ENCODE measurements at places on chromosomes 12 and 14. TPM values are rescaled to one million over a fixed set of nuclear protein-coding genes. Genes with fewer than 3 reads are reported as not detected.

DNA sequence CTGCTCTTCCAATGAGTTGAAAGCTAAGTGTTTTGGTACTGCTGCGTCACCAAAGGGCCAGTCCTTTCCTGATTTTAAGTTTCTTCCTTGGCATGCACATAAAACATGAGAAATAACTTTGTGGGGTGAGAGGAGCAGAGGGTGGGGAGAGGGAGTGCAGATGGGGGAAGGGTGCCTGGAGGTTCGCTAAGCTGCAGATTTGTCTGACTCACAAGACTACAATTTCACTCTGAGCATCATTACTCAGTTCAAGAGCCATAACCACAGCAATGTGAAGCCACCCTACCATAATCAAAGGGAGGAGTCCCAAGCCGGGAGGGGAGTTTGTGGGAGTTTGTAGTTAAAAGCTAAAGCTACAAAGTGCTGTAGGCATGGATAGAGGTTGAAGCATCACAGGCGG, 136.1 kb downstream of the ANO2 start:
- DNase-seq: no peak

DNA sequence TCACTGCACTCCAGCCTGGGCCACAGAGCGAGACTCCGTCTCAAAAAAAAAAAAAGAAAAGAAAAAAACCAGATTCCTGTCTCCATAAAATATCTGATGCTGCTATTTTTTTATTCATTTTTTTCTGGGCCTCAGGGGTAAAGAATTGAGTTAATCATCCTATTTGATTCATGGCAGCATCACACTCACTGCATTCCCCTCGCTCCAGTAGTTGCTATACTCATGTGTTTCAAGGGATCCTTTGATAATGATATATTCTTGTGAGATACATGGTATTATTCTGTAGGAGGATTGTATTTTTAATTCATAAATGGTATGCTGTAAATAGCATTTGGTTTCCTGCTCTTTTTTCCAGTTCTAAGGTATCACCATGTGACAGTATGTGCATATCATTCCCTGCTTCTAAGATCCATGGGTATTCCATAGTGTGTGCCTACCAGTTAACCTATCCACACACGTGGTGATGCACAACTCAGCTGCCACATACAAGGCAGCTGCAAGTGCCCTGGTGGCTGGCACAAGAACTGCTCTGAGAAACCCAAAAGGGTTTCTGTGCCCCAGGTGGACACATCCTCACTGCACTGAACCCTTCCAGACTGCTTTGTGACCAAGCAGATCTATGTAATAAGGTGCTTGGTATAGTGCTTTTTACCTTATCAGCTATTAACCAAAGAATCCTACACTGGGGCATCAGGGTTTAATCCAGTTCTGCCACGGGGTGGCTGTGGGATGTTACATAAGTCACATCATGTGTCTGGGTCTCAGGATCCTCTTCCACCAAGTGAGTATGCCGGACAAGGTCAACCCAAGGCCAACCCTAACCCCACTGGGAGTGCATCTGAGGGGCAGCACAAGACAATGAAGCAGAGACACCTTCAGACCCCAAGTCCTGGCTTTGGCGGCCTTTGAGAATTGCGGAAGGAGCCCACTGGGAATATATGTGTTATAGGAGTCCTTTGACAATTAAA, 74.6 kb downstream of the ZFP36L1 start:
- DNase-seq: no peak

DNA sequence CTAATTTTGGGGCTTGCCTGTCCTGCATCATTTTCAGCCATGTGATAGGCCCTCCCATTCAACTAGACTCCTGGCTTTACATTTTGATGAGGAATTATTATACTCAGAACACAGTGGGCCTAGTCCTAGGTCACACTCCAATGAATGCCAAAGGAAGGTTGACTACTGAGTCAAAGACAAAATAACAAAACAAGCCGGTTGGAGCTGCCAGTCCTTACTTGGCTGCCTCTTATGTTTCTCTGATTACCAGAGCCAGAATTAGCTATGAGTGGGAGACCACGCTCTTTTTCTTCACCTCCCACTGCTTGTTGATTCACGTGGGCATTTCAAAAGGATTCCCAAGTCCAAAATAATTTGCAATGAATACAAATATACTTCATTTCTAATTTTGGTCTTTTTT, 78.1 kb upstream of the USP44 start:
- no peak for DNase-seq

GRCh38 chr12:88570103-88570502, 10.2 kb downstream of the KITLG start:
- DNase-seq: no peak

The IL26 gene
- polyA plus RNA-seq: not detected
